HCT116 (cell line): ENCODE measurements at places on chromosomes 4 and X. TPM values are rescaled to one million over a fixed set of nuclear protein-coding genes. Genes with fewer than 3 reads are reported as not detected.

- DNase-seq: no peak
Observed at GRCh38 chr4:42453612-42454011, 56.3 kb downstream of the SHISA3 start.

GRCh38 chrX:47637546-47638195, 7.9 kb upstream of the CFP start:
- DNase-seq: no peak

GRCh38 chrX:133495464-133496391, 80.4 kb upstream of the GPC4 start:
- DNase-seq: no peak

DNA sequence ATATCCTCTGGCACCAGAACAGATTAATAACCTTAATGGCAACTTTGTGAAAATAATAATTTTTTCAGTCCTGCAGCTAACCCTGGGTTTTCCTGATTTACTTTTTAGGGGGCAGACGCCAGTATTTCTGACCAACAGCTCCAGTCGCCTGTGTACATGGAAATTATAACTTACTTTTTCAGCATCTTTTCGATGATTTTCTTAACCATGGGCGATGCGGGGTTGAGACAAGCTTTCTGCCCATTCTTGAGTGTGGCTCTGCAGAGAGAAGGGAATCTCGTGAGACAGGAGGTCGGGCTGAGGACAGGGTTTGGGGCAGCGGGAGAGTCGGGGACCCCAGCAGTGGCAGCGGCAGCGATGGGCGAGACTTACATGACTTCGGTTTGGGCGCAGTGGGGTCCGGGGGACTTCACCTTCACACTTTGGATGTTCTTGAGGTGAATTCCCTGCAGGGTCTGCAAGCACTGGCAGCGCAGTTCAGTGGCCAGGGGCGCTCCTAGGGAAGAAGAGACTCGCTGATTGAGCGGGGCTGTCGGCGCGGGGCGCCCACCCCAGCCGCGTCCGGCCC, 484 bp downstream of the CXCL2 start:
- DNase-seq: no peak

DNA sequence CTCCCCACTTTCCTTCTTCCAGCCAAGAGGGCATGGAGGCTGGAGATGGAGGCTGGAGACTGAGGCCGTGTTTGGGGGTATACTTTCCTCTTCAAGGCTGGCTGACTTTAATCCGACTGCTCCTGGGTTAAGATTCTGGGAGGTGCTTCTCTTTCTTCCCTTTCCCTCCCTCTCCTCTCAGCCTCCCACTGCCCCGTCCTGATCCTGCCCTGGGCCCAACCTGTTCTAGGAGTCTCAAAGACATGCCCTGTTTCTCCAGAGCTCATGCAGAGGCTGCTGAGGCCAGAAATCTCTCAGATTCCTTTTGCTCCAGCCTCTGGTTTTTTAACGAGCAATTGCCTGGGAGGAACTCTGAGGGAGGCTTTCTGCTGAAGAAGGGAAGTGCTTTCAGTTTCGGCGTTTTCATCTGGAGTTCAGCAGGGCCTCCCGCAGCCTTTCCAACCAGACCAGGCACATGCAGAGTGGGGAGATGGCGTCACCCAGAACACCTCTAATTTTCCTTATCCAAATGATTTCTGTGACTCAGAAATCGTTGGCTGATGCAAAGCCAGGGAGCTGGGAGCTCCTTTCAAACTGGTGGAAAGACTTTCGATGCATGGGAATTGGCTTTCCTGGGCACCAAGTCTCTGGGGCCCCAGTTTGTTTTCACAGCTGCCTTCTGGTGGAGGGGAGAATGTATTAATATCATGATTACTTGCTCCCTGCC, 34.5 kb upstream of the FAM9C start:
- DNase-seq: no peak

- DNase-seq: no peak
Observed at GRCh38 chr4:181219783-181220416, 1023.3 kb upstream of the TENM3 start.

- no peak for DNase-seq
Observed at GRCh38 chr4:159682996-159683395, 580.1 kb downstream of the RAPGEF2 start.

GRCh38 chr4:337143-337931, at the start of gene ZNF141:
Gene ZNF141 (plus strand): TSS chr4:337814. CDS start chr4:337984, 170 bp downstream.
- DNase-seq: no peak

DNA sequence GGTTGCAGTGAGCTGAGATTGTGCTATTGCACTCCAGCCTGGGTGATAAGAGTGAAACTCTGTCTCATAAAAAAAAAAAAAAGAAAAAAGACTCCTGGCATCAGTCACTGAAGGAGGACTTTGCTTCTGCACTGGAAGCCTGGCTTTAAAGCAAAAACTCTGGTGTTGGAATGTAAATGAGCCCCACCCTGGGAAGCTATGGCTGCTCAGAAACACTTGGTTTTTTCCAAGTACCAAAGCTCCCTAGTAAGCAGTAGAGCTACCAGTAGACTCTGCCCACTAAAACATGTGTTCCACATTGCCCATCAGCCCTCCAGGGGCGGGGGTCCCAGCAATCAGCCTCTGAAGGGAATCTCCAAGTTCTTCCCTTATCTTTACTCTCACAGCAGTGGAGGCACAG, 154.4 kb downstream of the SHROOM3 start:
- no peak for DNase-seq

GRCh38 chr4:55534306-55534705, 12.4 kb downstream of the CLOCK start:
- no peak for DNase-seq

DNA sequence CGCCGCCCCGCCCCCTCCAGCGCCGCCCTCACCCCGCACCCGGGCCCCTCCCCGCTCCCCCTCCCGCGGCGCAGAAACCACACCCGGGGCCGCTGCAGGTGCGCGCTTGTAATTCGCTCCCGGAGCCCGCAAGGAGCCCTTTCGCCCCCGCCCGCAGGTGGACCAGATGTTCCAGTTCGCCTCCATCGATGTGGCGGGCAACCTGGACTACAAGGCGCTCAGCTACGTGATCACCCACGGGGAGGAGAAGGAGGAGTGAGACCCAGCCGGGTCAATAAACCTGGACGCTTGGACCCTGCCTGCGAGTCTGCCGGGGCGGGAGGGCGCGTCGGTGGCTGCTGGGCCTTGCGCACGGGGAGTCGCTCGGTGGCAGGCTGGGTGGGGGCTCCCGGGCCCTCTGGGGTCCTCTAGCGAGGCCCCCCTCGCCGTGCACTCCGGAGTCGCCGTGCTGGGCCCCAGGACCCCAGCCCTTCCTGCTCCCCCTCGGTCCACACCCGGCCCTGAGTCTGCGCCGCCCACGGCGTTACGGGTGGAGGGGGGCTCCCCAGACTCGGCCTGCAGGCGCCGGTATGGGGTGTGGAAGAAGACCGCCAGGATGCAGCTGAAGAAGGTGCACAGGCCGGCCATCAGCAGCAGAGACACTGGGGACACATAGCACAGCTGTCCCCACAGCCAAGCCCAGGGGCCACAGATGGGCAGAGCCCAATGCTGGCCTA, 7.1 kb downstream of the SLC49A3 start:
- no peak for DNase-seq

DNA sequence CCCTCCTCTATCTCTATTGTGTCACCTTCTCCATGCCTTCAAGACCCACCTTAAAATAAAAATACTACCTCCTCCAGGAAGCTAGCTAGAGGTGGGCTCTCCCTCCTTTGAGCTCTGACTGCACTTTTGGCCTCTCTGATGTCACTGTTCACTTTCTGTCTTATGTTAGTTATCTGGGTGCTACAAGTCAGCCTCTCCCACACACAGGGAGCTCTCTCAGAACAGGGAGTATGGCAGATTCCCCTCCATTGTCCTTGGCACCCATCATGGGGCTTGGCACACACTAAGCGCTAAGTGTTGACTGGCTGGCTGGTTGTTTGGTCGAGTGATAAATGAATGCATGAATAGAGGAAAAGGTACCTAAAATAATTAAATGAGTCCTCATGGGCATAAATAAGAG, 21.2 kb upstream of the KDM5C start:
- no peak for DNase-seq

GRCh38 chrX:154030715-154031305, 11.1 kb upstream of the IRAK1 start:
- no peak for DNase-seq

The TEX13D gene
- total RNA-seq: 0.15 TPM

The SPANXN4 gene
- not detected for total RNA-seq

The SUPT20HL2 gene
- total RNA-seq: not detected

The SHROOM3 gene
- 22.5 TPM for total RNA-seq

The SSX4 gene
- total RNA-seq: not detected

The RAB39B gene
- total RNA-seq: 0.10 TPM

The SULT1B1 gene
- total RNA-seq: 0.10 TPM

The PF4V1 gene
- total RNA-seq: not detected

The ERVMER34-1 gene
- total RNA-seq: 17.5 TPM
